IMR-90 (cell line): ENCODE measurements at places on chromosomes 6 and 20.

DNA sequence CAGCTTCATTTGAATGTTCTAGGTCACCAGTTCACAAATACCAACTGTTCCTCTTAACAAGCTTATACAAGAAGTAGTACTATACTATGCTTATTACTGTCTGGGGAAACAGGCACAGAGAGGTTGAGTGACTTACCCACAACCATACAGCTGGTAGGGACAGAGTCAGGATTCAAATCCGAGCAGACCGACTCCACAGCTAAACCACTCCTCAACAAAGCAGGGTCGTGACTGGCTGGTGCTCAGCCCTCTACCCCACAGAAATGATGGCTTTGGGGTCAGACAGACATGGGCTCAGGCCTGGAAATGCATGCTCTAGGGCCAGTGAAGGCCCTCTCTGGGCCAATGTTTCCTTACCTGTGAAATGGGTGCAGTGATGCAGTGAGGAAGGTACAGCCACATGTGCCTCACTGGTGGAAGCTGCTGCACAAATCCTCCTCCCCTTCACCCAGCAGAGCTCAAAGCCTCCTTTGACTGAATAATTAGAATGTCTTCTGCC, 63.6 kb downstream of the MRPL14 start:
- DNase-seq = no peak

DNA sequence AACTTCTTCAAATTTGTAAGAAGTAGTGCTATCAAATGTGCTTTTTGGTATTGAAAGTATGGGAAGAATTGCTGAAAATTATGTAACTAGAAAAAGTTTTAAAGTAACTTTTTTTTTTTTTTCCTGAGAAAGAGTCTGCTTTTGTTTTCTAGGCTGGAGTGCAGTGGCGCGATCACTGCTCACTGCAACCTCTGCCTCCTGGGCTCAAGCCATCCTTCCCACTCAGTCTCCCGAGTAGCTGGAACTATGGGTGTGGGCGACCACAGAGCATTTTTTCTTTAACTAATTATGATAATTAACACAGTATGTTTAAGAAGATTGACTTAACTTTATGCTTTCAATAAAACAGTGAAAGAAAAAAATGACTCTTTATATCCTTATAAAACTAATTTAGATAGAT, 38.4 kb downstream of the BMP5 start:
- no peak for DNase-seq

DNA sequence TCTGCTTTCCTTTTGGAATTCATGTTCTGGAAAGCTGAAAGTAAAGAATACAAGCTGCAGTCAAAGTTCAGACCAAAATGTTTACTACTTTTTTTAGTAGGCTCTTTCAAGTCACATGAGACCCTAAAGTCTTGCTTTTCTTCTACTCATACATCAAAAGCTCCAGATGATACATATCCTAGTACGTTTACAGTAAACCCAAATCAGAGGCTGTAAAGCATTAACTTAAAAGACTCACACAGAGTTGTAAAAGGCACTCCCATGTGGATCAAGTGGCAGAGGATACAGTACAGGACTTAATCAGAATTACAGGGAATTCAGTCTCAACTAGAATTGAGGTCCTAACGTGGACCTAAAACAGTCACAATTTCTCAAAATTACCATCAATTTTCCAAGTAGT, 40.7 kb downstream of the STK38 start:
- DNase-seq = peak; percentile 24

- no peak for DNase-seq
These were observed 8.3 kb upstream of the PRND start for GRCh38 chr20:4713401-4713800.
